ENCODE measurements at places on chromosomes 3 and 15.

DNA sequence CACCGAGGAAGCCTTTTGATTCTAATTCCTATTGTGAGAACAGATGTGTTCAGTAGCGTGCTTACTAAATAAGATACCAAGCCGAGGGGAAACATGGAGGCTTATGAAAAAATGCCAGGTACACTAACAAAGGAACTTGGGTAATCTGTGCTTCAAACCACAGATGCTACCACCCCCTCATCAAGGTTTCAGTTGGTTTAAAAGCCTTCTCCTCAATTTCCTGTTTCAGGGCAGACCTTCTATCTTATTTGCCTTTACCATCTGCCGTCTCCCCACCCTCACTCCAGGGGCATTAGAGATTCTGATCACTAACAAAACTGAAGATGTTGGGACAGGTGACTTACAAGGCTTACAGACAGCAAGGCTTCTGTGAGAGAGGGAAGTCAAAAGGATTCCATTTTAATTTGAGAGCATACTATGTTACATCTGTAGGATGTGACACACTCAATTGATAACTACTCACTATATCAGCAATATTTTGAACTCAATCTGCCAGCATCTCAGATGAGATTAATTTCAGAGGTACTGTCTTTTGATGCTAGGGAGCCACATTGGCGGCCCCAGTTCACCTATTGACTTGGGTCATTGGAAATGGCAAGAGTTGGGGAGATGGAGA is 60.6 kb upstream of the PLCL2 start:
- DNase-seq, result no peak

DNA sequence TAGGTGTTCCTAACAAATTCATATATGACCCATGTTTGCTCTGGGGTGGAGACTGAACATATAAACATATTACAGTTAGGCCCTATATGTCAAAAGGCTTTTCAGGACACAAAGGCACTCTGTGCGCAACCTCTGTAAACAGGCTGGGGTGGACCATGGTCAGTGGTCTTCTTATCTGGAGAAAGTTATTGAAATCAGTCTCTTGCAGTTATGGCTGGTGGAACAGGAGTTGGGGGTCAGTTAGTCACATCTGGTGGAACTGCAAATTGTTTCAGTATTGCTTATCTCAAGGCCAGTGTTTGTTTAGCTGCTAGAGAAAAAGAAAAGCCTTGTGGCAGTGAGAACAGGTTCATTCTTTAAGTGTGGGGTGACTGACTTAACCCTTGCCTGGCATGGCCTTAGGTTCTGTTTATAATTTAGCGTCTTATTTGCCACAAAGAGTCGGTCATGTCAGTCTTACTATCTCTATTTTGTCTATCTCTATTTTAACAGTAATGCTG is 5.9 kb upstream of the GP9 start:
- DNase-seq, result no peak

DNA sequence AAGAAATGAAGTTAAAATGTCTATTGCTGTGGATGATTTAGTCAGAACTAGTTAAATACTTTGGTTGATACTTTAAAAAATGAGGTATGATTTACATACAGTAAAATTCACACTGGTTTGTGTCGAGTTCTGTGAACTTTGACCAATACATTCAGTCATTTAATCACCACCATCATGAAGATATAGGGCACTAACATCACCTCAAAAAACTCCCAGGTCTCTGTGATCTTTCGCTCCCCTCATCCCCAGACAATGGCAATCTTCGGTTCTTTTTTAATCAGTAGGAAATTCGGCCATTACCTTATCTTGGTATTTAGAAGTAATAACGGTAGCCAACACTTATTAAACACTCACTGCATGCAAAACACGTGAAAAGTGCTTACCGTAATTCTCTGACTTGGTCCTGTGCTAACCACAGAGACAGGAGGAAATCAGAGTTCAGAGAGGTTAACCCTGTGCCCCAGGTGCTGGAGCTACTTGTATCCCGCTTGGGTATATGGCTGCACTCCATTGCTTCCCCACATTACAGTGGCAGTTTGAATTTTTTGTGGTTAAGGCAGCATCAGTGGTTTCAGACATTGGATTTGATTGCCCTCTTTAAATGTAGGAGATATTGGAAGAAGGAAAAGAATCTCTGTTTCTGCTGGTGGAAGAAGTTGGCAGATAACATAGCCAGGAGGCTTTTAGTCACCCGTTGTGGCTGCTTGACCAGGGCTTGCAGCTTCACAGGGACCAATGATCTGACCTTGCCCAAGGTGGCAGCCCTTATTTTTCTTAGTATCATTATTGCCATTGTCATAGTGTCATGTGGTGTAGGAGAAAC is 4.2 kb downstream of the PLCL2 start:
- DNase-seq, result no peak

DNA sequence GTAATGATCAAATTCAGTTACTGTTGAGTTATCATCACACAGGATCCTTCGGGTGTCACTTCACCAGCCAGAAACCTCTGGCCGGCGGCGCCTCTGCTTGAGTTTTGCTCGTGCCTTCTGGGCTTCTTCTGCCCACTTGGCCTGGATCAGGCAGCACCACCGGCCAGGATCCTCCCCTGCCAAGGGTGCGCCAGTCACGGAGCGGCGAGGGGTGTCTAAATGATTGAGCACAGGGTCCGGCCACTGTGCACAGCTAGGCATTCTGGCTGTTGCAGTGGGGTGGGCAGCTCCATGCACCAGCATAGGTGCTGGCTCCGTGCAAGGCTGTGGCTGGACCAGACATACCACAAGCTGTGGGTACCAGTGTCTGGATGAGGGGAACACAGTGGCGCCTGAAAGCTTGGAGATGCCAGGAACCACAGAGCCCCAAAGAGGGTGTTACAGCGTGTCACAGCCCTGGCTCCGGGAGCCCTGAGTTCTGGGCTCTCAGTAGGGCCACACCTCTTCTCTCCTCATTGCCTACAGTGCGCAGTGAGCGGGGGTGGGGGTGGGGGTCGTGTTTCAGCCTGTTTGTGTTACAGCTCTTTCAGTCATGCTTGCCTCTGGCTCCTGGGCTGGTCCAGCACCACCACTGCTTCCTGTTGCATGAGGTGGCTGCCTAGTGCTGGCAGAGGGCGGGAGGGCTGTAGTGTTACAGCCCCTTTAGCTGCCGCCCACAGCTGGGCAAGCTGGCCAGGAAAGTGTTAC is 169.4 kb downstream of the FNDC3B start:
- DNase-seq, result no peak

DNA sequence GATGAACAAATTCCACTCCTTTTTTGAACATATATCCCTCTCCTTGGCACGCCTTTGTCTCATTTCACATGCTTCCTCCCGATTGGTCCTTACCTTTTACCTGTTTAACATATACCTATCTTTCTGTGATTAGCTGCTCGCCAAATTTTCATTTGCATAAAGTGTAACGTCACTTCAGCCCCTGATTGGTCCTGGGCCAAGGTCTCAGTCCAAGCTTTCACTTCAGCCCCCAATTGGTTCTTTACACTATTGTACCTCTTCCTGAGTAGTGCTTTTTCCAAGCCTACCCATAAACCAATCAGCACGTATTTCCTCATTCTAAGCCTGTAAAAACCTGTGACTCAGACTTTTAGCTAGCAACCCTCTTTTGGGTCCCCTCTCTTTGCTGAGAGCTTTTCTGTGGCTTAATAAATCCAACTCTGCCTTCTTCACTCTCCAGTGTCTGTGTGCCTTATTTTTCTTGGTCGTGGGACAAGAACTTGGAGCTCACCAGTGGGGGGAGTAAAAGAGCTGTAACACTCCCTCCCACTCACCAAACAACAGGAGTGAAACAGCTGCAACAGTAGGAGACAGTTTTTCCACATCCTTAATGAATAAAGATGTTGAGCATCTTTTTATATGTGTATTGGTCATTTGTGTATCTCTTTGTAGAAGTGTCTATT is 584 bp upstream of the XCR1 start:
- no peak for DNase-seq

DNA sequence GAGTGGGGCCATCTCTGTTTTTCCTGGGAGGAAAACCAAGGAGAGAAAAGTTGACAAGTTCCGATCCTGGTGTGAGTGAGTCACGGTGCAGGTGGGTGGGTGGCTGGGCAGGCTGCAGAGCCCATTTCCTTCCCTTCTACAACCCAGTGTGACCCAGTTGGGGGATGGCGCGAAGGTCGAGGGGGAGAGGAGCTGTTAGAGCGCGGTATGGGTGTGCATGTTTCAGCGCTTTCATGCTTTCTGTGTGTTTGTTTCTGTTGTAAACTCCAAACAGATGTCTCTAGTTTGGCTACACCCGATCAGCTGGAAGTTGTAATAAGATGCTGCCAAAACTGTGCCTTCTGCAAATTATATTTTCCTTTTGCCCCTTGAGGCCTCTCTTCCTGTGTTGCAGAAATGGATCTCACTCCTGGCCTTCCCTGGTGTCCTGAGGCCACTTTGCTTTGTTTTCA is 3.8 kb downstream of the FAM43A start:
- DNase-seq, result no peak

- peak; percentile 45 for DNase-seq
Observed at GRCh38 chr3:127697551-127698240, 24.9 kb downstream of the ABTB1 start.

- DNase-seq, result no peak
Observed at GRCh38 chr3:88188436-88188835, 38.7 kb downstream of the C3orf38 start.

GRCh38 chr3:101571028-101571895 is 2.7 kb upstream of the PCNP start:
- DNase-seq, result no peak

DNA sequence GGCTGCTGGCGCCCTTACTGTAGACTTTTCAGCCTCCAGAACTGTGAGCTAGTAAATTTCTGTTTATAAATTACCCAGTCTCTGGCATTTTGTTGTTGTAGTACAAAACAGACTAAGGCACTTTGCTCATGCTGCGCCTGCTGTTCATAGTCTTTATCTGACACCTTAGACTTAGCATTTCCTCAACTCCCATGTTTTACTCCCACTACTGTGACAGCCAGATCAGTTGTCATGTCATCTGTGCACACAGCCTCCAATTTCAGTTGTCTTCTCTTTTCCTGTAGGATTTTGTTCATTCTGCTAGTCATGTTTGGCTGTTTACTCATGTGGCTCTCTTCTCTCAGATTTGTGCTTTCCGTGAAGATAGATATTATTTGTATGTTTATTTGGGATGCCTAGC is 62.0 kb downstream of the TCF12 start:
- no peak for DNase-seq

- no peak for DNase-seq
Observed at GRCh38 chr3:13792051-13792490, 87.8 kb downstream of the WNT7A start.

DNA sequence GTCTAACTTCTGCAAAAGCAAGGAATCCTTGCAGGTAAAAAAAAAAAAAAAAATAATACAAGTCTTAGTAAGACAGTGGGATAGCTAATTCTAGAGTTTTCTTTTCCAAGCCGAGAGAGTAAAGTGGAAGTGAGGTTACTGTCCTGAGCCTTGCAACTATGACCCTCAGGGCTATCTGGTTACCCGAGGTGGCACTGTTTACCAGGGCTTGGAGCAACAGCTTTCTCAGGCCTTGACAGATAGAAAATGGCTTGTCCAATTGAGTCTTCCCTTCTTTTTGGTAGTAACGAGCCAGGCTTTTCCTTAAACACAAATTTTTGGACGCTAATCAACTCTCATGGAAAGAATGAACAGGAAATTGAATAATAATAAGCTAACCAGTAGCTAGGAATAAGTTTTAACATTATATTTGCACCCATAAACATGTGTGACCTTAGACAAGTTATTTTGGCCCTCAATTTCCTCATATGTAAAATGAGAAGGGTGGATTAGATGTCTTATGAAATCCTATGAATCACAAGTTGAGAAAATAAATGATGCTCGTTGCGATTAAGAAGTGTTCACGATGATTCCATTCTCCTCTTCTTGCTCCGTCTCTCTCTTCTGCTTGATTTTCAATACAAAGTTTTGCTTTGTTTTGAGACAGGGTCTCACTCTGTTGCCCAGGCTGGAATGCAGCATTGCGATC is 236.9 kb upstream of the KBTBD8 start:
- no peak for DNase-seq

- no peak for DNase-seq
Observed at GRCh38 chr15:39472621-39473297, 108.1 kb upstream of the THBS1 start.

DNA sequence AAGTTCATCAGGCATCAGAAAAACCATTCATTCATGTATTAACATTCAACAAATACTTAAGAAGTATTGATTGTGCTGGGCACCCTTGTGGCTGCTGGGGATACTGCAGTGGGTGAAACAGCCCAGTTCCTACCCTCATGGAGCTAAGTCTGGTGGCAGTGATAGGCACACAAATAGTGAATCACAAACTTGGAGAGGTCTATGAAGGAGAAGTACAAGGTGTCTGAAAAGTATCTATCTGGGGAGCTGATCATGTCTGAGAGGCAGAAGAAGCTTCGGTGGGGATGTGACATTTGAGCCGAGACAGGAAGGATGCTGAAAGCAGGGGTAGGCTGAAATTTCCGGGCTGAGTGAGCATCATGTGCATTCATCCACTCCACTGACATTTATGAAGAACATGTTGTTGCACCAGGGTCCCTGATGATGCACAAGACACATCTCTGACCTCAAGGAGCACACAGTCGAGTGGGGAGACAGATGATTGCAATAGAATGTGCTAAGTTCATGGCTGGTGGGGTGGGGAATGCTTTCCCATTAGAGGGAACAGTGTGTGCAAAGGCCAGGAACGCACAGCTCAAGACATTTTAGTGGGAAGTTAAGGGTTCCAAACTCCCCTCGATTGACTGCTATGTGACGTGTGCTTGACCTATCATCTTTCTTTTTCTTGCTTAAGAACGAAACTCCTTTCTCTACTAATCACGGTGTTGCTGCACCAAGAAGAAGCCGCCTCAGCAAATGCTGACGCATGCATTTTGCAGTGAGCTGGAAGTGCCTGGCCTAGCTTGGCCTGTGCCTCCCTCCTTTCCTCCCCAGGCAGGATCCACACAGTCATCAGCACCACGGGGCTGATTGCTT is 309.1 kb upstream of the ICE2 start:
- DNase-seq, result peak; percentile 47

GRCh38 chr3:55376753-55377347 is 110.3 kb downstream of the WNT5A start:
- no peak for DNase-seq

- no peak for DNase-seq
Observed at GRCh38 chr3:142839831-142840230, 49.1 kb downstream of the PCOLCE2 start.

DNA sequence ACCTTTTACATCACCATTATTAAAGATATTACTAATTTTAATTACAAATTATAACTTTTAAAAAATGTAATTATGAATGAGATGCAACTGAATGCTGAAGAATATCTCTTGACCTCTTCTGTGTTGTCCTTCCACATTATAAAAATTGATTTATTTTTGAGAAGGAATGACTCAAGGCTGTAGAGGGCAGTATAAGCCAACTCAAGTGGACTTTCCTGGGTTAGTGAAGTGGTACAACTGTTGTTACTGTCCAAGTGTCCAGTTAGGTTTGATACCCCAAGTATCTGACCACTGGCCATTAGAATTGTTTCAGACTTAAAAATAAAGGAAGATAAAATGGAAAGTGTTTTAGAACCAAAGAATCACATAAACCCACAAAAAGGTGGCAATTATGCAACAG is 51.9 kb downstream of the BBX start:
- no peak for DNase-seq

- no peak for DNase-seq
Observed at GRCh38 chr3:29164825-29165224, 116.0 kb upstream of the RBMS3 start.

- no peak for DNase-seq
Observed at GRCh38 chr3:45852828-45853227, 10.9 kb upstream of the LZTFL1 start.

Measured in activated naive CD4-positive, alpha-beta T cell treated with anti-CD3 and anti-CD28 coated beads, Interleukin-2, amount 50 U/mL, for 16 hours (primary cell).